Progenitor cell of endocrine pancreas (in vitro differentiated cells): ENCODE measurements at places on chromosomes 3 and 15. TPM values are rescaled to one million over a fixed set of nuclear protein-coding genes. Genes with fewer than 3 reads are reported as not detected.
A peak's percentile ranks its signal among the peaks of the same experiment; 100 is the strongest.

The TCAIM gene
- 33.8 and 34.1 TPM in 2 replicates for total RNA-seq

DNA sequence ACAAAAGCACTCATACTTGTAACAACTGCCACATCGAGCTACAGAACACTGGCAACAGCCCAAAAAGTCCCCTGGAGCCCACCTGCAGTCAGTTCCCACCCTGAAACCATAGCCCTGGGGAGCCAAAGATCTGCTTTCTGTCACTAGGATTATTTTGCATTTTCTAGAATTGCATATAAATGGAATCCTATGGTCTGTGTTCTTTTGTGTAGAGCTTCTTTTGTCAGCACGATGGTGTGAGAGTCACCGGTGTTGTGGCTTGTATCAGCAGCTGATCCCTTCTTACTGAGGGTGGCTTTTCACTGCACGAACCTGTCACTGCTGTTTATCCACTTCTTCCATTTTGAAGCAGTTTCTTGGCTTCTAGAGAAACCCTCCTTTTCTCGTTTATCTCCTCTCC, 60.1 kb upstream of the PRR23E start:
- peaks cover 74% of the 10 kb centered on the region for H3K27me3 ChIP-seq
- no peak for DNase-seq
- no peaks in the 10 kb centered on the region for H3K36me3 ChIP-seq
- H3K27ac ChIP-seq: no peak overlapping the region
- peaks cover 4% of the 10 kb centered on the region for H3K4me1 ChIP-seq

DNA sequence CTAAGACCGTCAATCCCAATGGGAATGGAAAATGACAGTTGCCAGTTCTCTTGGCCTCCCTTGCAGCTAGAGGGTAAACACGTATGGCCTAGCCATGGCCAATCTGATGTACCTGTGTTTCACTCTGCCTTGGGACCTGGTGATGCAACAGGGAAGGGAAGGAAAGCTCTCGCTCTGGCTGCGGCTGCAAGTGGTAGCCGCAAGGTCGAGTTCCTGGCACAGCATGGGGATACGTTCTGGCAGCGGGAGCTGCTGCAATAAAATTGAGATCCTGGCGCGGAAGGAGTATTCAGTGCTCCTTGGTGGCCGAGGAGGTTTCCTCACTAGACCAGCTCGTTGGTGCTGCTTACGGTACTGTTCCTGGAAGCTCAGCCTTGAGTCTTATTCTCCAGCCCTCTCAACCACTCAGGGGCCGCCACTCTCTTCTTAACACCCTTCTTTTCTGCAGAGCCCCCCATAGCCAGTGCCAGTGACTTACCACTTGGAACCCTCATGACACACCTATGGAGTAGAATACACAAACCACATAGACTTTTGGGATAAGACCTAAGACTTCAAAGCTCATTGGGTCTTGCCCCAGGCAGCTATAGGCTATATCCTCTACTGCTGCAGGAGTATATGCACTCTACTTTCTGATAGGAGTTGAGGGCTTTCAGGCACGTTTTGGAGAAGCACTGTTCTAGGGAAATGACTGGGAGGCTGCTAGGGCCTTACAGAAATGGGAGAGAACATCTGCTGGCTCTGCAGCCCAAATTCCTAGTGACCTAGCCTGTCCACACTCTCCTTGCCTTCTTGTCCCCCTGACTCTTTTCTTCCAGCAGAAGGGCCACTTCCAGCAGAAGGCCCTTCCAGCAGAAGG, 2.7 kb downstream of the KY start:
- H3K27ac ChIP-seq: no peak overlapping the region
- peaks cover 65% of the 10 kb centered on the region for H3K27me3 ChIP-seq
- H3K36me3 ChIP-seq: no peaks in the 10 kb centered on the region
- peaks cover 3% of the 10 kb centered on the region for H3K4me1 ChIP-seq

DNA sequence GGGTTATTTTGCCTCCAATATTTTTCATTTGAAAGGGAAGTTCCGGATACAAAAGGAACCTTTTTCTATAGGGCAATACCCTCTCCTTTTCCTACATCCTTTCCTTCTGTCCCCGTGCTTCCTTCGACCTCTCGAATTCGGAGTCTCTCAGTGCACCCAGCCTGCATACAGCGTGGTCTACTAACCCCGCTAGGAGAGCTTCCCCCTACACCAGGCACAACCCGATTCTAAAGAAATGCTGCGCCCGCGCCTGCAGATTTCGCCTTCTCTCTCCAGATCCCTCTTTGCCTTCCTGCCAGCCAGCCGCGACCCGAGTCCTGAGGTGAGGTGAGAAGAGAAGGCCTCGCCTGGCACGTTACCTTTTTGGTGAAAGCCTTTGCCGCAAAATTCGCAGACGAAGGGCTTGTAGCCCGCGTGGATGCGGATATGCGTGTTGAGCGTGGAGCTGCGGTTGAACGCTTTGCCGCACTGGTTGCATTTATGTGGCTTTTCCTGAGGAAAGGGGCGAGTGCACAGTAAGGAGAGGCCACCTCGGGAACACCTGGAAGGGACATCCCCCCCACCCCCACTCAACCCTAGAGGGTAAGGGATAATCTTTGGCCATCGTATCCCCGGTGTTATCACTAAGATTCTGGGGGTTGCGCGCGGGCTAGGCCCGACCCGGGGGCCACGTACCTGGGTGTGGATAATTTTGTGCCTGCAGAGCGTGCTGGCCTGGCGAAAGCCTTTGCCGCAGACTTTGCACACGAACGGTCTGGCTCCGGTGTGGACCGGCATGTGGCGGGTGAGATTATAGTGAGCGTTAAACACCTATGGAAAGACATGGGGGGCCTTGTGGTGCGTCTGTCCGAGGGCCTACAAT, 2.3 kb downstream of the FEZF2 start:
- H3K27me3 ChIP-seq: peaks cover 97% of the 10 kb centered on the region
- no peaks in the 10 kb centered on the region for H3K36me3 ChIP-seq
- peak overlapping the region; percentile 10 for H3K27ac ChIP-seq

The SGO1 gene
- total RNA-seq: 14.8 and 15.1 TPM in 2 replicates

The MOBP gene
- total RNA-seq: not detected in 2 replicates

DNA sequence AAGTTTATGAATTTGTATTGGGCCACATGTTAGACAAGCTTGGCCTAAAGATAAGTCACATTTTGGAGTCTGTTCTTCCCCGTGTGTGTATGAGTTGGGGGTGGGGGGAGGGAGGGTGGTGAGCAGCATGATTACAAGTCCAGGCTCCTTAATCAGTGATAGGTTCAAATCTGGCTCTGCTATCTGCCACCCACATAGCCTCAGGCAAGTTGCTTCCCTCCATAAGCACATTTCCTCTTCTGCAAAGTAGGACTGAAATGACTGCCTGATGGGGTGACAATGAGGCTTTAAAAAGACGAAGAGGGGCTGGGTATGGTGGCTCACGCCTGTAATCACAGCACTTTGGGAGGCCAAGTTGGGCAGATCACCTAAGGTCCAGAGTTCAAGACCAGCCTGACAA, 1.1 kb upstream of the SPATA12 start:
- DNase-seq: no peak
- H3K27me3 ChIP-seq: no peaks in the 10 kb centered on the region
- no peaks in the 10 kb centered on the region for H3K36me3 ChIP-seq
- H3K4me3 ChIP-seq: no peak overlapping the region

- no peak overlapping the region for H3K27ac ChIP-seq
- no peaks in the 10 kb centered on the region for H3K27me3 ChIP-seq
- no peak overlapping the region for H3K4me3 ChIP-seq
- no peak for DNase-seq
- peaks cover 4% of the 10 kb centered on the region for H3K4me1 ChIP-seq
These were observed 71.6 kb upstream of the CSPG5 start for GRCh38 chr3:47650294-47650693.

The IL17RD gene
- total RNA-seq: 30.4 and 37.9 TPM in 2 replicates

The SNTN gene
- total RNA-seq: 0.26 TPM in 1 of 2 replicates, not detected in the other

GRCh38 chr3:32359766-32360492, 31.7 kb upstream of the CMTM7 start:
- no peak for DNase-seq
- H3K4me3 ChIP-seq: peak overlapping the region; percentile 8
- H3K27ac ChIP-seq: no peak overlapping the region
- H3K36me3 ChIP-seq: peaks cover 28% of the 10 kb centered on the region

DNA sequence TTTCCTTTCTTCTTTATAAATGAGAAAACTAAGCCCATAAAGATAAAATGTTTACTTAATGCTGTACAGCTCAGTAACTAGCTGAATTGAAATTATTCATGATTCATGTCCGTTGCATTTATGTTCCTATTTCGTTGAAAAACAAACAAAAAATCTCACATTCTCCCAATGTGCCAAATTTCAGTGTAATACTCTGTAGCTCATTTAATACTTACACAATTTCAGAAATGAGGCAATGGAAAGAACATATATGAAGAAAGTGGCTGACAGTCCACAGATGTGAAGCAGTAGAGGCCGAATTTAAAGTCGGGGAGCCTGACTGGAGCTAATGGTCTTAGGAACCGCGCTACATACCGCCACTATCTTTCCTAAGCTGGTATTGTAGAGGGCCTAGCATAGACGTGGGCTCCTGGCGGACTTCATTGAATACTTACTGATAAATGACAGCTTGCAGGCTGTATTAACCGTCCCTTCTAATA, 651 bp downstream of the PLSCR2 start:
- H3K4me1 ChIP-seq: no peaks in the 10 kb centered on the region
- no peaks in the 10 kb centered on the region for H3K27me3 ChIP-seq
- DNase-seq: no peak
- H3K27ac ChIP-seq: no peak overlapping the region
- H3K4me3 ChIP-seq: no peak overlapping the region

DNA sequence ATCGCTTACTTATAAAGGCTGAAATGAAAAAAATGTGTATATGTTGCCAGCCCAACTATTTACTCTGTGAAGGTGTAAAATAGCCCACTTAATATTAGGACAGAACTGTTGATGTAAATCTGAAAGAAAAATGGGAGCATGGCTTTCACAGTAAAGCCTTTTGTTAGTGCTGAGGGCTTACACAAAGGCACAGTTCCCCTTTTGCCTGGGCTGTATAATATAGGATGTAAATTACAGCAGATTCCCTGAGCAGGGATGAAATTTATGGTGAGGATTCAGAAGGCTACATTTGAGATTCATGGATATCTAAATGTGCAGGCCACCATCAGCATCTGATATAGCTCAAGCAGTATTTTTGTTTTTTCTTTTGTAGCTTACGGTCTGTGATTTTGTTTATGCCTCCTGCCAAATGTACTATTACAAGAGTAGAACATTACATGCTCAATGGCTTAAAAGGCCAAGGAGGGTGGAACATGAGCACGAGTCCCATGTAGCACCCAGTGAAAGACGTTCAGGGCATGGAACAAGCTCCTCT, 109.1 kb upstream of the ATP10A start:
- no peak overlapping the region for H3K27ac ChIP-seq
- no peaks in the 10 kb centered on the region for H3K36me3 ChIP-seq
- no peaks in the 10 kb centered on the region for H3K4me1 ChIP-seq
- DNase-seq: no peak

The SPINK8 gene
- not detected in 2 replicates for total RNA-seq

DNA sequence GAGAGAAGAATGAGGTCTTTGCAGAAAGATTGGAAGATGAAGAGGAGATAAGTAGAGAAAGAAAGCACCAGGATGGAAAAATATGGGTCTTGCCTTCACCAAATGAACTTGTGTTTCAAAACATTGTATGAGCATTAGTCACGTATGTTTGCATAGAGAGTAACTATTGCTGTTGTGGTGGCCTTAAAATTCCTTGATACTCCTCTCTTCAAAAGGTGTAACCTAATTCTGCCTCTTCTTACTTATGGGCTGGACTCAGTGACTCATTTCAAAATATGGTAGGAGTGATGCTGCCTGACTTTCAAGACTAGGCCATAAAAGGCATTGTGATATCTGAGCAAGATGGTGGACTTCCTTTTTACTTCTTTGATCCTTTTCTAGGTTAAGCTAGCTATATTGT, 228.7 kb upstream of the ZNF385D start:
- DNase-seq: no peak
- H3K4me1 ChIP-seq: no peaks in the 10 kb centered on the region
- no peak overlapping the region for H3K27ac ChIP-seq
- H3K27me3 ChIP-seq: no peaks in the 10 kb centered on the region

DNA sequence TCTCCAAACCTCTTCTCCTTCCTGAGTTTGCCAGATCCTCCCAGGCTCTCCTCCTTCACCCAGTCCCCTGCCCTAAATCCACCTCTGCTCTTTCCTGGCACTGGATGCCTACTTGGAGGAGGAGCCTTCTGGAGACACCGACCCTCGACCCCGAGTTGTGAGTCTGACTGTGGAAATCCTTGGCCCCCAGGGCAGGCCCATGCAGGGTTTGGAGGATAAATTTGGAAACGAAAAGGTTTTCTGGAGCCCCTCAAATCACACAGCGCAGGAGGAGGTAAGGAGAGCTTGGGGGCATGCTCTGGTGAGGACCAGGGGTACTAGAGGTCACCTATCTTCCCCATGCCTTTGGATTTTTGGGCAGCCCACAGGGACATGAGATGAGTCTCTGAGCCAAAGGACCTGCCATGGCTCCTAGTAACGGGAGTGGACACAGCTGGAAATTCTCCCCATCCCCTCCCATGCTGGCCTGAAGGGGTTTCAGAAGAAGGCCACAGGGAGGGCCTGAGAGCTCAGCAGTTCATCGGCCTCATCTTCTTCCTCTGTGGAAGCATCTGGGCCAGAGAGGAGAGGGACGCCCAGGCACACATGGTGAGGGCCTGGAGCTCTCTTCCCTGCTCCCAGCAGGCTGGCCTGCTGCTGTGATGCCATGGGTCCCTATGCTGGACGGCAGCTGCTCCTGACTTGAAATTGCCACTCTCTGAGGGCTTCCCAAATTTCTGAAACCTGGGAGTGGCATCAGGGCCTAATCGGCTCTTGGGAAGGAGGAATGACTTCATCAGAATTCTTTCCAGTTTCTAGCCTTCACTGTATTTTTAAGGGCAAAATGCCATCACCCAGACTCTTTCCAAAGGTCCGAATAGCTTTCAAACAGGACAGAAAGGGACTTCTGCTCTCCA, 68.6 kb upstream of the ITGA11 start:
- no peak for DNase-seq
- H3K27me3 ChIP-seq: peaks cover 26% of the 10 kb centered on the region
- H3K36me3 ChIP-seq: no peaks in the 10 kb centered on the region
- no peak overlapping the region for H3K27ac ChIP-seq
- no peak overlapping the region for H3K4me3 ChIP-seq

- no peaks in the 10 kb centered on the region for H3K4me1 ChIP-seq
- H3K4me3 ChIP-seq: no peak overlapping the region
- H3K27me3 ChIP-seq: no peaks in the 10 kb centered on the region
- no peak for DNase-seq
- no peak overlapping the region for H3K27ac ChIP-seq
These were observed 107.0 kb downstream of the ETFA start for GRCh38 chr15:76204109-76204845.

The CORO2B gene
- total RNA-seq: 1.5 and 2.0 TPM in 2 replicates

- H3K4me1 ChIP-seq: no peaks in the 10 kb centered on the region
- H3K27me3 ChIP-seq: no peaks in the 10 kb centered on the region
- DNase-seq: no peak
- no peak overlapping the region for H3K4me3 ChIP-seq
These were observed 45.4 kb upstream of the GOLM2 start for GRCh38 chr15:44243141-44243540.

DNA sequence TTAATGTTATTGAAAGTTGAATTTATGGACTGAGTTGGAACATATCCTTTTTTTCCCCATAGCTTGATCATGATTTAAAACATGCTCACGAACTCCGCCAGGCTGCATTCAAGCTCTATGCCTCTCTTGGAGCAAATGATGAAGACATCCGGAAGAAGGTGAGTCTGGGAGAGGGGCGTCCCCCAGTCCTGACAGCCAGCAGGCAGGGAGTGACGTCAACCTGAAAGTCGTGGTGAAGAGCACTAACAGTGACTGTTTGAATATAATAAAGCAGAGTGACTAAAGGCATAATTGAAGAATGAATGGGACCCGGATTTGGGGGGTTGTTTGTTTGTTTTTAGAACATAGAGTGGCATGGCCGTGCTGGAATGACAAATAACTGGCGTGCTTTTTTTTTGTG, 57.9 kb downstream of the ARMC8 start:
- no peak overlapping the region for H3K4me3 ChIP-seq
- H3K27ac ChIP-seq: no peak overlapping the region
- no peaks in the 10 kb centered on the region for H3K4me1 ChIP-seq
- no peaks in the 10 kb centered on the region for H3K27me3 ChIP-seq
